ENCODE measurements at places on chromosomes 3 and 15.
A peak's percentile ranks its signal among the peaks of the same experiment; 100 is the strongest.

- DNase-seq = no peak
These were observed 39.3 kb downstream of the MEGF11 start for GRCh38 chr15:66214246-66214645.

DNA sequence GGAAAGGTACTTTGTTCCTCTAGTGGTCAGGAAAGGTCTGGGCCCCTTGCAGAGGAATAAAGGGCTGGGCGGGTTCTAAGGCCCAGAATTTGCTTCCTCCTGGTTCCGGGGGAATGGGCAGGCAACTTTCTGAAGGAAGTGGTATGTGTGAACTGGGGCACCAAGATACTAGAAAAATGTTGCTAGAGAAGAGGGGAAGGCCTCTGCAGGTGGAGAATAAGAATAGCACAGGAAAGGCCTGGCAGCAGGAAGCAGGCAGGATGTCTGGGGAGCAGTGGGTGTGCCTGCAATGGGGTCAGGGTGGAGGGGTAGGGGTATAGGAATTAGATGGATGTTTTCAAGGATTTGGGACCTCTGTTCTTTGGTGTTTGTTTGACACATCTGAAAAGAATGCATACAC is 2.0 kb downstream of the SLC22A13 start:
- DNase-seq = no peak

DNA sequence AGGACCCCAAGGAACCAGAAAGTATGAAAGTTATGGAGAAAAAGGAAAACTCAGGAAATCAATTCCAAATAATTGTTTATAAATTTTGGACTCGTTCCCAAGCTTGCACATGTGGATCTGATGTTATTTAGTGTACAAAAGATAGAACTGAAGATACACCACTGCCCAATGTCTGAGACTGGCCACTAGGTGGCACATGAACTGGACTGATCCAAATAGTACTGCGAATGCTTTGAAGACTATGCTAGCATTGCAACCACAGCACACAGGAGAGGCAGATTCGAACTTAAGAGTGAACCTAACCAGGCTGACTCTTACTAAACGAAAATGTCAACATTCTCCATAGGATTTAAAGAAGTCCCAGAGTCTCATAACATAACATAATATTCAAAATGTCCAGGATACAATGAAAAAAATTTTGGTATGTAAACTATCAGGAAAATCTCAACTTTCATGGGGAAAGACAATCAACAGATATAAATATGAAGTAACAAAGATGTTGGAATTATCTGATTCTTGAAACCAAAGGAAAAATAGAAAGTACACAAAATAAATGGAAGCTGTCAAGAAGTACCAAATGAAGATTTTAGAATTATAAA is 596.7 kb downstream of the FGF12 start:
- DNase-seq = no peak

- peak; percentile 27 for DNase-seq
These were observed at the start of gene SEMA6D for GRCh38 chr15:47717036-47717612. TSS of gene SEMA6D (plus strand) at chr15:47717505. CDS start at chr15:47759799, 42,294 bp downstream.

DNA sequence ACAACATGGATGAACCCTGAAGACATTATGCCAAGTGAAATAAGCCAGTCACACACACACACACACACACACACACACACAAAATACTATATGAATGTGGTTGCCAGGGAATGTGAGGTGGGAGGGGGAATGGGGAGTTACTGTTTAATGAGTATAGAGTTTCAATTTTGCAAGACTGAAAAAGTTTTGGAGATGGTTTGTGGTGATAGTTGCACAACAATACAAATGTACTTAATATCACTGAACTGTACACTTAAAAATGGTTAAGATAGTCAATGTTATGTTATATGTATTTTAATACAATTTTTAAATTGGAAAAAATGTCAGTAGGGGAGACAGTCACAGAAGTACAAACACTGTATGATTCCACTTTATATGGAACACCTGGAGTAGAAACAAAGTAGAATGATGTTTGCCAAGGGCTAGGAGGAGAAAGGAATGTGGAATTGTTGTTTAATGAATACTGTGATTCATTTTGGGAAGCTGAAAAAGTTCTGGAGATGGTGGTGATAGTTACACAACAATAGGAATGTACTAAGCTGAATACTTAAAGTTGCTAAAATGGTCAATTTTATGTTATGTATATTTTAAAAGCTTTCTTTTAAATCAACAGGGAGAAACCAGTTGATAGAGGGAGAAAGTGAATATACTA is 76.6 kb downstream of the RPL39L start:
- peak; percentile 56 for DNase-seq
